Natural killer cell (primary cell): ENCODE measurements at places on chromosomes 5 and 9. TPM values are rescaled to one million over a fixed set of nuclear protein-coding genes. Genes with fewer than 3 reads are reported as not detected.
A peak's percentile ranks its signal among the peaks of the same experiment; 100 is the strongest.

Gene SLC45A2
- total RNA-seq: not detected

- DNase-seq: no peak
These were observed 118.7 kb upstream of the SGCD start for GRCh38 chr5:156208271-156208670.

Gene LCN1
- total RNA-seq: not detected

- DNase-seq: no peak
These were observed 19.0 kb downstream of the ANXA2R start for GRCh38 chr5:43021151-43021550.

- DNase-seq: no peak
These were observed 4.4 kb upstream of the FBP1 start for GRCh38 chr9:94643741-94644140.

DNA sequence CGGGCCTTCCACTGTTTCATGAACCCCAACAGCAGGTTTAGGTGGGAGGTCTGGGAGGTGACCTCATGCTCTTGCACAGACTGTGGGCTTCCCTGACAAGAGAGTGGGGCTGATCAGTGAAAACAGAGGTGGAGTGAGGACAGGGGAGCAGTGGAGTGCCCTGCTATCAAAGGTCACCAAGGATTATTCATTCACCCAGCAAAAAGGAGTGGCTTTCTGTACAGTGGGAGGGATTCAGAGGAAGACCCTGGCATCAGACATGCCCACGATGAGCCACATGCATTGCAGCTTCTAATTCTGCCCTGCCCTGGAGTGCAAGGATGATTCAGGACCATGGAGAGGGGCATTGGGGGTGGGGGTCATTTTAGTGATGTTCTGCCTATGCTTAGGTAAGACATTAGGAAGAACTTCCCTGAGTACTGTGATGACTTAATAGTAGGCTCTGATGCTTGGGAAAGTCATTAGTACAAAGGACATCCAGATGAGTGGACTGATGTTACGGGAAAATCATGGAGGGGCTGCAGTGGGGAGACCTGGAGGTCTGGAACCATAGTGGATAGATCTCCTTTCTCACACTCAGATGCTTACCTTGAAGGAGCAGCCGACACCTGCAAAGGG, 12.8 kb downstream of the TRAF1 start:
- DNase-seq: peak; percentile 62

GRCh38 chr5:1468247-1468612, 23.0 kb upstream of the SLC6A3 start:
- no peak for DNase-seq

Gene SEC24A
- 26.1 TPM for total RNA-seq

DNA sequence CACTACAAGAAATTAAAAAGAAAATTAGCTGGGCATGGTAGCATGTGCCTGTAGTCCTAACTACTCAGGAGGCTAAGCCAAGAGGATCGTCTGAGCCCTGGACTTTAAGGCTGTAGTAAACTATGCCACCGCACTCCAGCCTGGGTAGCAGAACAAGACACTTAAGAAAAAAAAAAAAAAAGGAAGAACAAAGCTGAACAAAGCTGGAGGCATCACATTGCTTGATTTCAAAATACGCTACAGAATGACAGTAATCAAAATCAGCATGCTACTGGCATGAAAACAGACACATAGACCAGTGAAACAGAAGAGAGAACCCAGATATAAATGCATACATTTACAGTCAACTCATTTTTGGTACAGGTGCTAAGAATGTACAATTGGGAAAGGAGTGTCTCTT, 14.5 kb upstream of the OTULIN start:
- no peak for DNase-seq

DNA sequence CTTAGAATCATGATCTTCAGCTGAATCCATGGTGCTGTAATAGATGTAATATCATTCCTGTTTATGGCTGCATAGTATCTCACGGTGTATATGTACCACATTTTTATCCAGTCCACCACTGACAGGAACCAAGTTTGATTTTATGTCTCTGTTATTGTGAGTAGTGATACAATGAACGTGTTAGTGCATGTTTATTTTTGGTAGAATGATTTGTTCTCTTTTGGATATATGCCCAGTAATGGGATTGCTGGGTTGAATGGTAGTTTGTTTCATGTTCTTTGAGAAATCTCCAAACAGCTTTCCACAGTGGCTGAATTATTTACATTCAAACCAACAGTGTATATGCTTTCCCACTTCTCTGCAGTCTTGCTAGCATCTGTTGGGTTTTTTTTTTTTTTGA, 175.1 kb upstream of the CDH10 start:
- no peak for DNase-seq

DNA sequence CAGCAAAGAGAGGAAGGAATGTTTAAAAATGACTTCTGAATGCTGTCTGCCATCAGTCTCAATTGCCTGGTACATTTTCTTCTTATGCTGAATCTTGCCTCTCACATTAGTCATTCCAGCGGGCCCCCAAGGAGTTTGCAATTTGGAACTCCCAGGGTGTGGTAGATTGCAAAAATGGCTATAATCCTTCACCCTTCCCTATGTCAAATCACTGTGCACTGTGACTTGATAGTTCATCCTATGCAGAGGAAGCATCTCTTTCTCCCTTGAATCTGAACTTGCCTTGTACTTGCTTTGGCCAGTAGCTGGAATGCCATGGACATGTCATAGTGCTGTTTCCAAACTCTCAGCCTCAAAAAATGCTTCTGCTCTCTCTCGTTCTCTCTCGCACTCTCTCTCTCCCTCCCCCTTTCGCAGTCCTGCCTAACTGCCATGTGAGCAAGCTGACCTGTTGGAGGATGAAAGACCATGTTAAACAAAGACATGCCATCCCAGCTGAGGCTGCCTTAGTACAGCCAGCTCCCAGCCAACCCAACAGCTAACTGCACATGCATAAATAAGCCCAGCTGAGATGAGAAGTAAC, 284.0 kb upstream of the TLE4 start:
- no peak for DNase-seq

DNA sequence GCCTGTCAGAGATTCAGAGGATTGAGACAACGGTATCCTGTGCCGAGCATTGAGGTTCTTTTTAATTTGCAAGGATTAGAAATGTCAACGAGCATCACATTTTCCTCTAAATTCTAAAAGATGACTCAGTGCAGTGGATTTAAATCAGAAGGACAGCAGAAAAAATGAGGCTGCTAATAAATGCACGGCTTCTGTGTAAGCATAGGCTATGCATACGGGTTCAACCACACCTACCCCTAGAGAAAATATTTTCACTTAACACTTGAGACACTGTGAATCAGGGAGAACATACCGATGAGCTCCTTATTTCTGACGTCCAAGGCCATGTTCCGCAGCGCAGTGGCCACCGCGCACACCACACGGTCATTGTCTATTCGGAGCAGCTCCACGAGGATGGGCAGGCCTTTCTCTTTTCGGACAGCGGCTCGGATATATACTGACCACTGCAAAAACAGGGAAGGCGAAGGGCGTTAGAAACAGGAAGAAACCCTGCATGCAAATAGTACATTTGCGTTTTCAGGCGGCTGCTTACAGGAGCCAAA, 321.4 kb upstream of the DAP start:
- no peak for DNase-seq

- no peak for DNase-seq
These were observed 476.1 kb upstream of the ACO1 start for GRCh38 chr9:31908158-31908890.

DNA sequence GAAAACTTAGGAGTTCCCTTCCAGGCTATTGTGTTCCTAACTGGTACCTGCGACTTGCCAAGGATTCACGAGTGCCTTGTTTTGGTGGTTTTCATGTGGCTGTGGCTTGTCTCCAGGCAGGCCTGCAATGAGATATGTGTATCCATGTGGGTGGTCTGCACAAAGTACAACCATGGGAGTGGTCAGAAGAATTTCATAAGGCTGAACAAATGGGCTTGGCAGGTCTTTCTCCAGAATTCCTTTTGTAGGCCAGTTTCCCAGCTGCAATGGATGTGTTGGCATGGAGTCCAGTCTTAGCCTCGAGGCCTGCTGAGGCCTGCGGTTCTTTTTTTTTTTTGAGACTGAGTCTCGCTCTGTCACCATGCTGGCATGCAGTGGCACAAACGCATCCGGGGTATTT, 28.8 kb upstream of the MELK start:
- DNase-seq: no peak

DNA sequence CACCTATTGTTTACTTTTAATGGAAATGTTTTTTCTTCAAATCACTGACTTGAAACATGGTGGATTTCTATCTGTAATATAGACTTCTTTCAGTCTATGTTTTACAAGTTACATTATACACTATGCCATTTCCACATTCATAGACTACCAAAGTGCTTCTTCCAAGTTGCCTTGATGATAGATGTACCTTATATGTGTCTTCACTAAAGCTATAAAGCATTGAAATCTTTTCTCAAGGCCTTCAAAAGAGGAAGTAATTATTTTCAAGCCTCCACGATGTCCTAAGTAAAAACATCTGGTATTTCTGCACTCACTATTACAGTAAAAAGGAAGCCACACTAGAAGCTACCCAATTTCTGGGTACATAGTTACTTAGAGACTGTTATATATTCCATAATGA, 113.3 kb downstream of the FGF10 start:
- no peak for DNase-seq

Gene CLIC3
- 144 TPM for total RNA-seq

GRCh38 chr5:57299986-57300385, 126.1 kb downstream of the GPBP1 start:
- no peak for DNase-seq

Gene MOCS2
- 13.8 TPM for total RNA-seq

DNA sequence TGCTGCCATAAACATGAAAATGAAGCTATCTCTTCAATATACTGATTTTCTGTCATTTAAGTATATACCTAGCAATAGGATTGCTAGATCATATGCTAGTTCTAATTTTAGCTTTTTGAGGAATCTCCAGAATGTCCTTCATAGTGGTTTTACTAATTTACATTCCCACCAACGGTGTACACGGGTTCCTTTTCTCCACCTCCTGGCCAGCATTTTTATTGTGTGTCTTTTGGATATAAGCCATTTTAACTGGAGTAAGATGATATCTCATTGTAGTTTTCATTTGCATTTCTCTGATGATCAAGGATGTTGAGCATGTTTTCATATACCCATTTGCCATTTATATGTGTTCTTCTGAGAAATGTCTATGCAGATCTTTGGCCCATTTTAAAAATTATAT, 446.5 kb downstream of the GABRG2 start:
- DNase-seq: no peak

- DNase-seq: no peak
These were observed 565.2 kb upstream of the TLE4 start for GRCh38 chr9:79006546-79006945.

- no peak for DNase-seq
These were observed 82.5 kb upstream of the LMNB1 start for GRCh38 chr5:126694403-126694802.

Gene CDKN2B-AS1
- 4.3 TPM for total RNA-seq

Gene LECT2
- total RNA-seq: not detected

GRCh38 chr5:129103397-129103796, 8.8 kb downstream of the ISOC1 start:
- no peak for DNase-seq

GRCh38 chr9:89684912-89685636, 80.3 kb downstream of the GADD45G start:
- no peak for DNase-seq

DNA sequence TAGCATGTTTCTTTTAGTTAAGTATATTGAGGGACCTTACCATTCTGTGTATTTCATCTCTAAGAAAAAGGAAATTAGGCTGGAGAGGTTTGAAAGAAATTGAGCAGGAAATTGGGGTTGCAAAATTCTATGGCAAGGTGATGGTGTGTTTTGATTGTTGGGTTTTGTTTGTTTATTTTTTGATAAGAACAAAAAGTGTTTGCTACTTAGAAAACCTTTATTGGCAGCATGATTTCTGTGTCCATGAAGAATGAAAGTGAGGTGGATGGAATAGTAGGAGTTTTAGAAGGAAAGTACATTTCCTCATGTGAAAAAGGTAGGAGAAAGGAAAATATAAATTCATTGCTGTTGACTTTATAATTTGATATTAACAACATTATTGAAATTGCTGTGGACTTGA, 167.1 kb downstream of the CD180 start:
- no peak for DNase-seq

Gene PCDHGA11
- 0.83 TPM for total RNA-seq

Gene TNC
- not detected for total RNA-seq

GRCh38 chr5:160361624-160362228, 8.7 kb downstream of the C1QTNF2 start:
- no peak for DNase-seq

Gene F12
- 0.66 TPM for total RNA-seq

Gene CCNO
- not detected for total RNA-seq

- DNase-seq: no peak
These were observed 525.2 kb upstream of the TRPC7 start for GRCh38 chr5:136890431-136891148.

DNA sequence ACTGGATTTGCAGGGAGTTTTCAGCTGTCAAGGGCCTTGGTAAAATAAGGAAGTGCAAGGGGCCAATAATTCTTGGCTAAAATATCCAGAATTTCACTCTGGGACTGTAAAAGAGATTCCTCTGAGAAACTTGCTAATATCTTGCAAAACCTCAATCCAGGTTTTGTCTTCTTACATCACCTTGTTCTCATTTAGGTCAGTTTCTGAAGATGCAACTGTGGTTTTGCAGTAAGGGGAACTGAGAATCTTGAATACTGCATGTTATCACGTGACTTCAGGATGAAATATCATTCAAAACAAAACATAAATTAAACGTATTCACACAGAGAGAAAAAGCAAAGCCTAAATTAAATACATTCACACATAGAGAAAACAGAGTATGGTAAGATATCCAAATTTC, 35.0 kb upstream of the RIC1 start:
- no peak for DNase-seq

- DNase-seq: no peak
These were observed 53.6 kb upstream of the CDH18 start for GRCh38 chr5:20041326-20042274.

- no peak for DNase-seq
These were observed 61.1 kb downstream of the MTRR start for GRCh38 chr5:7930011-7930410.

- no peak for DNase-seq
These were observed 48.6 kb upstream of the SH3PXD2B start for GRCh38 chr5:172502969-172503368.

GRCh38 chr5:88878976-88879375, 4.0 kb downstream of the MEF2C start:
- DNase-seq: no peak

- DNase-seq: no peak
These were observed 2.3 kb downstream of the IL4 start for GRCh38 chr5:132675936-132676689.

Gene SOX30
- total RNA-seq: not detected

DNA sequence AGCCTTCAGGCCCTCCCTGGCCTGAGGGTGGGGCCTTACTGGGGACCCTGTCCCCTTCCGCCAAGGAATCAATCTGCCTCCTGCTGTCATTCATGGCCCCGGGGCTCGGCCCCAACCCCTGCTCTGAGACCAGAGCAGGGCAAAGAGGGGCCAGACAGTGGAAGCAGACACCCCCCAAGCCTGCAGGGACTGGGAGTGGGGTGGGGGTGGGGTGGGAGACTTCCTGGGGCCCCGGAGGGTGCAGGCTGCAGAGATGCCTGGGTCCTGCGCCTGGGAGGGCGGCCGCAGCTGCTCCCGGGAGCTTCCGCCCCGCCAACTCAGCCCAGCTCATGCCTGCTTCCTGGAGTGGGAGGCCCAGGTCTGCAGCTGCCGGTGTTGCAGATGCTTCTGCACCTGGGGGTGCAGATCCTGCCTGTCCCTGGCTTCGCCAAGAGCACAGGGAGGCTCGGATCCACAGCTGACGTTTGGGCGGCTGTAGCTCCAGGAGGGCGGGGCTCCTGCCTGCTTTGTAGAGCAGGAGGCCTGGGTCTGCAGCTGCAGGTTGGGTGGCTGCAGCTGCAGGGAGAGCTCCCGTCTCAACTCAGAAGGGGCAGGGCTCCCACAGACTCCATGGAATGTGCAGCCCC, 6.2 kb downstream of the KIF4B start:
- no peak for DNase-seq

GRCh38 chr5:135400866-135401265, 1.8 kb upstream of the MACROH2A1 start:
- no peak for DNase-seq
